Activated CD8-positive, alpha-beta memory T cell treated with anti-CD3 and anti-CD28 coated beads for 24 hours (primary cell): ENCODE measurements at places on chromosomes 16 and 17.

DNA sequence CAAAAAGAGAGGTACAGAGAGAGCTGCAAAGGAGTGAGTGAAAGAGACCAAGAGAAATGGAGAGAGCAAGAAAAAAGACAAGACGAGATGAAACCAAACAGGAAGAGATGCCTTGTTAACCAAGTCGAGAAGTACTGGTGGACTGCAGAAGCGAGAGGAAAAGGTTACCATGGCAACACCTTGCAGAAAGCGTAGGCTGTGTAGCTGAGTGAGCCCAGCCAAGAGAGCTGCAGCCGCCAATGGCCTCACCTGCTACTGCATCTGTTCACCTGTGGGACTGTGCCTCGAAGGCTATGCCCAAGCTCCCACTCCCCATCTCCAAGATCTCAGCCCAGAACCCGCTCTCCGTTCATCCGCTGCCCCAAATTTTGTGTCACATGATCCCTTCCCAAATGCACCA, 161.3 kb downstream of the SLC39A11 start:
- no peak for DNase-seq

DNA sequence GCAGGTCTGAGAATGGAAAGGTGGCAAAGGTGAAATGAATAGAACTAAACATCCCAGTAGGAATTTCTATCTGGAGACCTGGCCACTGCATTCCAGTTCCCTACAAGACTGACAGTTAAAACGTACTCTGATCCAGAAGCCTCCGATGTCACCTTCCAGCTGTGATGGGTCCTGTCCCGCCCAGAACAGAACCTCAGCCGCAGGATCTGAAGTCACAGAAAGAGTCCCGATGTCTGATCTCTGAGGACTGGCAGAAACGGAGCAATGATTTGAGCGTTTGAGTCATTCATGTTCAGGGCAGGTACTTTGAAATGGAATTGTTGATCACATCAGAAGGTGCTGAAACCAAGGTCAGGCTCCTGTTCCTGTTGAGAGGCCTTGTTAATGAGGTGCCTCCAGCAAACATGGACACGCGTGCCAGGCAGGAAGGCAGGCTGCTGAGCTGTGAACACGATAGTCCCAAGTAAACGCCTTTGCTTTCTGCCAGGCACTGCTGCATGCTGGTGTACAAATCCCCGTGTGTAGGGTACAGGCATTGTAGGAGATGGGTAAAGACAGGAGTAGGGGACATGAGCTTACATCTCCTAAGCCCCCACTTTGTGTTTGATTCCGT, 61.4 kb downstream of the VAT1L start:
- no peak for DNase-seq

DNA sequence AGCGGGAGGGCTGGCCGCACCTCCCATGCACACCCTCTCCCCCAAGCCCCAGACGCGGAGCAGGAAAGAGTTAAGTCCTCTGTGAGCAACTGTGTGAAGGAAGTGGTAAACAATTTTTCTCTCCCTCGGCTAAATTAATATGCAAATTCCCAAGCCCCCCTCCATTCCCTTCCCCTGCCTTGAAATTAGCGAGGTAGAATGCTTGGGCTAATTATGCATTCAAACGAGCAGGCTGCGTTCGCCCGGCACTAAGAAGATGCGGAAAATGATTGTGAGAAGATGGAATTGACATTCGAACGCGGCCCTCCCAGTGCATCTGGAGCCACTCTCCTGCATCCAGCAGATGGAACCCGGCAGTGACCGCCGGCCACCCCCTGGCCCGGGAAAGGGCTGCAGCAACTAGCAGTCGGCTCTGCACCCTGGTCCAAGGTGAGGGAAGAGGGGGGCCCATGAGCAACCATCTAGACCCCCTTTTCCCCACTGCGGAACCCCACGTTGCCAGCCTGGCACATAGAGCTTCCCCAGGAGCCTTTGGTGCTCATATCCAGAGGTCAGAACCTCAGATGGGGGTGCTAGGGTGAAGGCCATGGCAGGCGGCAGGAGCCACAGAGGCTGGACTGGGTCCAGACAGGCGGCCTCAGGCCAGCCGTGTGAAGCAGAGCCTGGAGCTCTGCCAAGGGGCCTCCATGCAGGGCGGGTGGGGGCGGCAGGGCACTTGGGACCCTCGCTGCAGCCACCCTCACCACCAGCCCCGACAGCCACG, 49.1 kb upstream of the ACSF3 start:
- DNase-seq, result no peak

- no peak for DNase-seq
Observed at GRCh38 chr16:83967838-83968305, at the start of gene NECAB2. NECAB2 (plus strand) TSS chr16:83968244; CDS start chr16:83968649, 405 bp downstream.

- peak; percentile 77 for DNase-seq
Observed at GRCh38 chr17:6831661-6832263, at the start of gene TEKT1. TEKT1 (minus strand) TSS chr17:6831729; CDS start chr17:6830376, 1,353 bp downstream.

DNA sequence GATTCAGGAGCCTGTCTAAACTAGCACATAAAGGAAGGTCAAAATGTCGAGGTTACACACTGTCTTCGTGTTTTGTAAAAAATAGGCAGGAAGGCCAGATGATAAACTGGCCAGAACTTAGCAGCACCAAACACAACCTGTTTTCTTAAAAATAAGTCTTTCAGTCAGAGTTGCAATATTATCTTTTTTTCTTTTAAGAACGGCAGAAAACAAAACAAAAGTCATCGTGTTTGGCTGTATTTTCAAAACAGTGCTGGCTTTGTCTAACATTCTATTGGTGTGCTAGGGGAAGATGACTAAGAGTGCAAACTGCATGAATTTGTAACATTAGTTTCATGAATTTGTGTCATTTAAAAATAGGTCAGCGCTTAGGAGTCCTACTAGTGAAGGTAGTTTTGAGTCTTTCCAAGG, 5.3 kb downstream of the MAF start:
- DNase-seq, result no peak
